ENCODE measurements at places on chromosomes 4 and X.

DNA sequence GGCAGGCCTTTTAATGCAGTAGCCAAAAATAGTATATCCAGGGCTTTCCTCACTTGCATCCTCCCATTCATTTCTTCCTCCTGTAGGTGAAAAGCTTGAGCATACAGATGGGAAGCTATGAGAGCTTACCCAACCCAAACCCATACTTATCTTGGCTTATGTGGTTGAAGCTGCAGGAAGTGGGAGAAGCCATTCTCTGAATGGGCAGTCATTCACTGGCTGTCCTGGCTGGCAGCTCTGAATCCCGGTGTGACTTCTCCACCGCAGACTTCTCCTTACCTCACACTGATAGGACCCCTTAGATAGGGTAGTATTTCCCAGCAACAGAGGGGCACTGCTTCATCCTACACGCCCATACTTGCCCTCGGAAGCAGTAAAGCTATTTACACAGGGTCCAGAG, 125.4 kb downstream of the AMMECR1 start:
- no peak for DNase-seq

- no peak for DNase-seq
Observed at GRCh38 chr4:109266891-109267290, 35.6 kb downstream of the COL25A1 start.

DNA sequence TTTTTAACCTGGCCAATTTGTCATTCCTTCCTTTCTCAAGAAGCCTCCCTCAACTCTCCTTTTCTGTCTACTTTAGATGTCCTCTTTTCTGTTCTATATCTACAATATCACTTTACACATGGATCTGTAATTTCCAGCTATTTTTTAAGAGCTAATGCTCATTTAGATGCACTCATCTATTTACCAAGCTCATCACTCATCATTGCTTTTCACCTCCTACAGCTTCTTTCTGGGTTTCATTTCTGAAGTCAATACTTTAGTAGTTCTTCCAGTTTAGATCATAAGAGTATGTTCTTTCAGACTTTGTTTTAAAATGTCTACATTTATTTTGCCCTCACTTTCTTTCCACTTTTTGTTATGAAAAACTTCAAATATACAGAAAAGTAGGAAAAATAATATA, 466.9 kb downstream of the MID1IP1 start:
- DNase-seq = no peak

- no peak for DNase-seq
Observed at GRCh38 chrX:137563681-137564651, 2.0 kb upstream of the ZIC3 start.

GRCh38 chr4:111650146-111650545, 495.1 kb upstream of the FAM241A start:
- no peak for DNase-seq

DNA sequence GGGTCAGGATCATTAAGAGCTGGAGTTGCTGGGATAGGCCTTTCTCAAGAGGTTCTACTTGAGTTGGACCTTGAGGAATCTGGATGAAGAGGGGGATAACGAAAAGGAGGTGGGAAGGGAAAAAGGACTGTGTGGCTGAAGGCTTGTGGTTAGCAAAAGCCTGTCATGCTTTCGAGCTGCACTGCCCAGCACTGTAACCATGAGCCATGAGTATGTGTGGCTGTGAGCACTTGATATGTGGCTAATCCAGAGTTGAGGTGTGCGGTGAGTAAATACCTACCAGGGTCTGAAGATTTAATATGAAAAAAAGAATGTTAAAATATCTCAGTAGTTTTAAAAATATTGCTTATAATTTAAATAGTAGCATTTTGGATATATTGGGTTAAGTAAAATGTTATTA, 11.4 kb downstream of the TMEM165 start:
- DNase-seq = no peak

DNA sequence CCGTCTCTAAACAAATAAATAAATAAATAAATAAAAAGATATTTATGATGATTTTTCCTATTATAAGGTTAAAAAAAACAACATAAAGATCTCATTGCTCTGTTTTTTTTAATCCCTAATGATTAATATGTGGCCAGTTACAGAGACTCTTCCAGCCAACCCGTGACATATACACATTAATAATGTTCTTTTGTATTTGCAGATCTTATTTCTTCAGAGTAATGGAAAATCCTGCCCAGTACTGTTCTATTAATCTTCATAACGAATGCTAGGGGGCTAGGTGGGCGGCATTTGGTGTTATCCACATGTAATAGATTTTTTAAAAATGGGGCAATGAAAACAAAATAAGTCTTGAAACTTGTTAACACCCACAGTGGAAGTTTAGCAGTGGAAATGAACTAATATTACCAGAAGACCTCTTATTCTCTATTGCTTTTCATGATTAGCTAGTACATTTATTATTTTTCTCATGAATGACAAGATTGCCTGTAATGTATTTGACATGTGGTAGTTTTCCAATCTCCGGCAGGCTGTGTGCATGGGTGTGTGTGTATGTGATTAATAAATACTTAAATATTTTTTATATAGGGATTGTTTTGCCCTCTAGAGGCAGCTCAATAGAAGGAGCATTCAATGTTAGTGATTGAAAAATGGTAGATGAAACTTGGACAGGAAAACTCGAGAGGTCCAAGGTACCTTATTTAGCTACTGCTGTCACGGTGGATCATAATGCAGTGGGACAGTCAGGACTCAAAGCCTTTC, 457.4 kb downstream of the IL1RAPL1 start:
- no peak for DNase-seq

DNA sequence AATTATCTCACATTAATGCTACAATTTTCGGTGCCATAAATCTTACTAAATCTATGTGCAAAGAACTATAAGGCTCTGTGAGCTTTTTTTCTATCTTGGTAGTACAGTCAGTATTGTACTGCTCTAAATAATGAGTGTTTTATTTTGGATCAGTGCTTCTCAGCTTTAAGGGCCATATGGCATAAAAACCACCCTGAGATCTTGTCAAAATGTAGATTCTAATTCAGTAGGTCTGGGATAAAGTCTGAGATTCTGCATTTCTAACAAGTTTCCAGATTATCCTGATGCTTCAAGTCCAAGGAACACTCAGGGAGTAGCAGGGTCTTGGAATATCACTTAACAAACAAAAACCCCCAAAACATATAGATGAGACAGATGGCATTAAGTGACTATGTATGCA, 486.5 kb downstream of the GRXCR1 start:
- no peak for DNase-seq

DNA sequence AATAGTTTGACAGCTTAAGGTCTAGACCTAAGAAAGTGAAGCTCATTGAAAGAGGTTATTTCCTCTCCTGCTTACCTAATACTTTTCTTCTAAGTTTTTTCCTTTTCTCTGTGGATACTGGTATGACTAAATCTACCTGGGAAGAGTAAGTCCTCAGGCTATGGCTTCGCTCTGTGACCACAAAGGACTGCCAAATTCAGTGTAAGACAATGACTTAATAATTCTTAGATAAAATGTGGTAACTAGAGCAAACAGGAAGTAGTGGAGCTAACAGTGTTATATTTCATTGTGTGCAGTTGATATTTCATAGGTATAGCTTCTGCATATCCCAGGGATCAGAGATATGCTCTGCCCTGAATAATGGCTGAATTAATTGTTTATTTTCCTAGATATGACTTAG, 418.9 kb downstream of the CCSER1 start:
- no peak for DNase-seq

GRCh38 chr4:56637791-56638190, 43.3 kb downstream of the HOPX start:
- DNase-seq = no peak

GRCh38 chrX:69618803-69619202, 2.9 kb downstream of the EDA start:
- no peak for DNase-seq

- peak; percentile 47 for DNase-seq
Observed at GRCh38 chrX:48083212-48083611, 11.8 kb upstream of the ZNF630 start.

GRCh38 chr4:114149-114548, 10.2 kb upstream of the ZNF718 start:
- no peak for DNase-seq

DNA sequence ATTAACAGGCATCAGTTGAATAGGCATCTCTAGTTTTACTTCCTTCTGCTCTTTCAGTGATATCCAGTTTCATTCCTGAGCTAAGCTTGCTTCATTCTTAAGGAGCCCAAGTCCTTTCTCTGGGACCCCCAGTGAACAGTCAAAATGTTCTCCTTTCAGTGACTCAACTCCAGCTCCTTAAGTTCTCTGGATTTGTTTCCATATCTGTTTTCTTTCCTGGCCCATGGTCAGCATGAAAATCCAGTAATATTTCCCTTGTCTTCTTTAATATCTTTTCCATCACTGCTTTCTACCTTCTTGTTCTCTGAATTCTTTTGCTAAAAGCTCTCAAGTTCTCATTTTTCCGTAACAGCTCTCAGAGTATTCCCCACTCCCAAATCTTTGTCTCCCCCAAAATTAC, 25.5 kb downstream of the ADGRL3 start:
- DNase-seq = no peak

DNA sequence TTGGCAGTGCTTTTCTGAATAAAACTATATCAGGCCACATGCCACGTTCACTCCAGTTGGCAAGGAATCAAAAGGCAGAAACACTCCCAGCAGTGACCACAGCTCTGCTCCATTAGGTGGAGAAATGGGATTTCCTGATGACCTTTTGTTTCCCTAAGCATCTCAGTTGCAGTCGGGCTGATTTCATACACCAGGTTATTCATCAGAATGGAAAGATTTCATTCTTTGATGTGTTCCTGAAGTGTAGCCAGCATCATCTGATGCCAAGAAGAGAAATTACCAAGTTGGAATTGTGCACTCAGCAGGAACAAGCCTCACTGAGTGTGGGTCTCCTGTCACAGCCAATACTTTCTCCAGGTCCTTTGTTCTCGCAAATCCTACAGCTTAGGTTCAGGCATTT, 193.7 kb downstream of the SPATA18 start:
- no peak for DNase-seq

DNA sequence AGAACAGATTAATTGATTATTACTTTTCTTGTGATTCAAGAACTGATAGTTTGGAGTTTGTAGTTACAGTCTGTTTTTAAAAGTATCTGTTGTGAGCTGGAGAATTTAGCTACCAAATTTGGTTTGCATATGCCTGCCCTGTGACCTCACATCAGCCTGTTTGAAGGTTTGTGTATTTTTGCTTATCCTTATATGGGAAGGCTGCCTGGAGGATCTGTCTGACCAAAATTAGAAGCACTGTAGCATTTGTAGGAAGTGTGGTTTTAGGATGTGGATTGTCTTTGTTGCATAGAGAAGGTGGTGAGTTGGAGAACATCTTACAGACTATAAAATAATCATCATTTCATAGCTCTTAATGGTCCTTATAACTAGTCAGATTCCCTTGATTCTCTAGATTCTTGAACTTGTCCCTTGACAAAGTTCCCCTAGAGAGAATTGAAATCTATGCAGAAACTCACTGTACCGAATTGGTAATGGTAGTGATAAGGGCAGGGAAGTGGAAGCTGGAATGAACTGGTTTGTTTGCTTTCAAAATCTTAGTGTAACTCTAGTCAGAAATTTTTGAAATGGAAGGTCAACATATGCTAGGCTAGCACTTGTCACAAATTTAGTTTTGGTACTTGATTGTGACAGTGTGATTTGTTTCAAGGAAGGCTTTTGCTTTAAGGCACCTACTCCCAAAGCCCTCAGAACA, 57.3 kb downstream of the SH3BGRL start:
- DNase-seq = no peak

DNA sequence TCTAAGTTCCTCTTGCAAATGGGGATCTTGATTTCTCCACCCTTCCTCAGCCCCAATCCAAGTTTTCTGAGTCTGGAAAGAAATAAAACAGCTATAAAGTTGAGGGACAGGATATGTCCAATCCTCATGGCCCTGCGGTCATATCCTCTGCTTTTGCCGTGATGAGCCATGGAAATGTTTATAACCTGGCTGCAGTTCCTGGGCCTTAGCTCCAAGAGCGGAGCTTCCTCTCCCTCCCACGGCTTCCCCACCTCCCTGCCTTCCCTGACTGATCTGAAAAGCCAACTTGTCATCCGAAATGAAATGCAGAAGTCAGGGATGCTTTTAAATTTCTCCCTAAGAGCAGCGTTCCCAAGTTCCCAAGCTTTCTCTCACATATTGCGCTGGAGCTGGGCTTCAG, 221.5 kb upstream of the SFRP2 start:
- DNase-seq = no peak

- no peak for DNase-seq
Observed at GRCh38 chr4:38939165-38939564, 71.6 kb downstream of the FAM114A1 start.

DNA sequence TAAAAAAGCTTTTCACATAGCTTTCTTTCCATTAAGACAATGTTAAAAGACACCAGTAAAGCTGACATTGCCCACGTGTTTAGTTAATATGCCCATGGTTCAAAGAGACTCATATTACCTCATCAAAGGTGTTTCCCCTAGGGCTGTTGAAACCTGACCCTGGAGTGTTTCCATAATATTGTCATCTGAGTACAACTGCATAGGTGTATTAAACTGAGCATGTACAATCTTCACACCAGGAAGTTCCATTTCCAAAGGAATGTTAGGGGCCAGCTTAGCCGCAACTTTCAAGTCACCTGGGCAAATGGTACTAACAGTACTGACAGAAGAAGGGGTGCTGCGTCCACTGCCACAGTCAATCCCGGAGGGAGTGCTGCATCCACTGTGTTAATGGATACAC, 27.1 kb downstream of the PDLIM3 start:
- DNase-seq = no peak

GRCh38 chrX:68931345-68931744, 102.5 kb downstream of the EFNB1 start:
- no peak for DNase-seq

GRCh38 chr4:31539284-31540069, 819.3 kb downstream of the PCDH7 start:
- no peak for DNase-seq

DNA sequence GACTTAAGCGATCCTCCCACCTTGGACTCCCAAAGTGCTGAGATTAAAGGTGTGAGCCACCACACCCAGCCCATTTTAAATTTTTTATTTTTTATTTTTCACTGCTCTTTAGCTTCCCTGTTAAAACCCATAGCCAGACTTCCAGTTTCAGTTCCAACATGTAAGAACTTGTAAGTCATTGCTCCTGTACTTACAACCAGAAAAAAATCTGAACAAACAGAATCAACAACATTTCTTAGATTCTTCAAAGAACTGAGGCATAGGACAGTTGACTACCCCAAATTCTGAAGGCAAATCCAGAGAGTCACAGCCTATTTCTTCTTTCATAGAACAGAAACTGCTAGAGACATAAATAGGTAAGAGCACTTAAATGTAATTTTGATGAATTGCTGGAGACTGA, 8.1 kb downstream of the GPRASP3 start:
- DNase-seq = no peak

- DNase-seq = no peak
Observed at GRCh38 chr4:52051615-52052474, 741 bp downstream of the SPATA18 start.

- no peak for DNase-seq
Observed at GRCh38 chr4:931194-931959, 739 bp downstream of the GAK start.

All from stimulated activated effector memory CD8-positive, alpha-beta T cell treated with anti-CD3 and anti-CD28 coated beads, Interleukin-12 subunit alpha, Interleukin-12 subunit beta, amount 100 ng/mL, for 72 hours (primary cell).